8988T (cell line): ENCODE measurements at places on chromosomes 6 and 20.

DNA sequence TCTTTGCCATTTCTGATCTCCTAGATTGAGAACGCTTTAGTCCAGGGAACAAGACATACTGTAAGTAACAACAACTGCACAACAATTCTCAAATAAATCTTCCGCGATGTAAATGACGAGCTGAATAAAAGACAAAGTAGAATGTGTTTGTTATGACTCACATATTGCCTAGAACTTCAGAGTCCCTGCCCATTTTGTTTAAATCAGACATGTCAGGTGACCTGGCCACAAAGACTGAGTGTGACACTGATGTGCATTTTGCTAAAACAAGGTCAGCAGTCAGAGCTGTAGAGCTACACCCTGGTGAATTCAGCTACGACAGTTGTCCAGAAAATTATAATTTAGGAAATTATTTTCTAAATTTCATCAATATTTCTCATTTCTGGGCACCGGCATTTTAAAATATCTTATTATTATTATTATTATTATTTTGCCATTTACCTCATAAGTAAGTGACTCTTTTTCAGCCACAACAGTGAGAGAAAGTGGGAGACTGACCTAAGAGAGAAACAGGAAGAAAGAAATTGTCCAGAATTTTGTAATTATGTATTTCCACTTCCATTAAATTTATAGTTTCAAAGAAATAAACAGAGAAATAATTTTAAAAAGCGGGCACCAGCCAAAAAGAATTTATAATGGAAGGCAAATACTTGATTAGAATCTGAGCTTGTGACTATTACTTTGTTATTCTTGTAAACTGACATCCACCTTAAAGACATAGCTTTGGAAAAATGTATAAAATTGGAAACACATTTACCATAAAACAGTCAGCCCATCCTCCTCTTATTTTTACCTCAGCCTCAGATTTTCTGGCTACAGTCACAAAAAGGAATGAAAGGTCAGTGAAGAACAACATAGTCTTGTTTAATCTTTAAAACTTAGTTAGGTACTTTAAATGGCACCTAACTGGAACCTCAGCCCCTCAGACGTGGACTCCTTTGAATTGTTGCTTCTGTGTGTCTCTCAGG, 157.0 kb upstream of the CITED2 start:
- no peak for DNase-seq

GRCh38 chr20:47276851-47277534, 79.5 kb downstream of the ZMYND8 start:
- no peak for DNase-seq

DNA sequence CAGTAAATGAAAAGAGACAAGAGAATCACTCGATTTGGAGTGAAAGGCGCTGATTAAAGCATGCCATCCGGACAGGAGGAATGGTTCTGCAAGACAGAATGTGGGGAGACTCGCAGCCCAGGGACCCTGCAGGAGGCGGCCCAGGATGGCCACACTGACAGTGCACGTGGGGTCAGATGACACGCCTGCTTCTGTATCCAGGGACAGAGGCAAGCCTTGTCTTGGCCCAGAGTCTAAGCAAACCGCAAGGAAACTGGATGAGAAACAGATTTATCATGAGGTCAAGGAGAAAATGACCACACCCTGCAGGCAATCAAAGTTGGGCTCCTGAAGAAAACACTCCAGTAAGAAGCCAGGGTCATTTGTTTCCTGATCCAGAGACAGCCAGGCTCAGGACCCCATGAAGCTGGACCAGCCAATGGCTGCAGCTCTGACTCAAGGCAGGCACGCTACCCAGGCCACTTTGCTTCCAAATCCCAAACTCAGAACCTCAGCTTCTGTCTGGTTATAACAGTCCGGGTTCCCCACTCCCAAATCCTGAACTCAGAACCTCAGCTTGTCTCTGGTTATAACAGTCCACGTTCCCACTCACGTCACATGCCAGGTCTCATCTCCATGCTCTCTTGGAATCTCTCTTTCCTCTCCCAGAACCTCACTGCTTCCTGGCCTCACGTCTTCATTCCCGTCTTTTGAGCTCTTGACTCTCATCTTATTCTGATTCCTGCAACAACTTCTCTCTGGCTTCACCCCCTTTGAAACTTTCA, 144.9 kb upstream of the THBS2 start:
- no peak for DNase-seq

DNA sequence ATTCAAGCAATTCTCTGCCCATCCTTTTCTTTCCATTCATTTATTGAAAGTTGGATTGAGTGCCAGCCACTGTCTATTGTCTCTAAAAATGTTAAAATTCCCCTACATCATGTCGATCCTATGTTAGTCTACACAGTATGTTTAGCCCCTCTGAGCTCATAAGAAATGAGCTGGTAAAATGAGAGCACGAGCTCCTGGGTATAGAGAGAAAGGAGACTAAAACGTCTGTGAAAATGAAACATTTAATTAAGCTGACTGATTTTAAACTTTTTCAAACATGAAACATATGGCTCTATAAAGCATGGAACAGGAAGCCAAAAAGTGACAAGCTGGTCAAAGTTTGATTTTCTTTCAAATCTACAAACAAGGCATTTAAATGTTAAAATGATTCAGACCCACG, 104.0 kb upstream of the ASF1A start:
- no peak for DNase-seq

DNA sequence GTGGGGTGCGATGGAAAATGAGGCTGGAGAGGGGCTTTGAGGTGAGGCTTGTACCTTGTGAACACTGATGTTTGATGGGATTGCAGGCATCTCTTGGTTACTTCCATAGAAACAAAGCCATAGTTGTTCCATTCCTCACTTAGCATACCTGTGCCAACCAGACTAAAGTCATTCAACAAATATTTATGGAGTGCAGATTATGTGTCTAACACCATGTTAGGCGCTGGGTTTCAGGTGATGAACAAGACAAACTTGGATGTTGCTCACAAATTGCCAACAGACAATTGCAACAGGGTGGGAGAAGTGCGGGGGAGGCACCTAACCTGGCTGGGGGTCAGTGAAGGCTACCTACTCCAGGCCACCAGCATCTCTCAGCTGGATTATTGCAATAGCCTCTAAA, 1.5 kb downstream of the TTPAL start:
- DNase-seq: no peak

DNA sequence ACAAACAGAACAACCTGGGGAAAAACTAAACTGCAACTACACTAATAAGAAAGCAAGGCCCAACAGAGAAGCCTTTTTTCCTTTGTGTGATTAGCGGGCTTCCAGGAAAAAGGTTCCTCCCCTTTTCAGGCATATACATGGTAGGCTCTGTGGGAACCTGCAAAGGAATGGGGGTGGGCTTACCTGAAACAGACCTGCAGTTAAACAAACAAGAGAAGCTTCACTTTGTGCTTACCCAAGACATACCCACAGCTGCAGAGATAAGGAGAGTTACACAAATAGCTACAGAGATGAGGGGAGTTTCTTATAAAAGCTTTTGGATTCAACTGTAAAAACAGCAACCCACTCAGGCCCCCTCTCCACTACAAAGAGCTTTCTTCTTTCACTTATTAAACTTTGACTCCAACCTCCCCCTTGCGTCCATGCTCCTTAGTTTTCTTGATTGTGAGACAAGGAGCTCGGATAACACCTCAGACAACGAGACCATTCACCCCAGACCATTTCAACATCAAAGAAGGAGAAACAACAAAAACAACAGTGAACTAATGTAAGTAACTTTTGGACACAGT, 30.9 kb downstream of the RNF146 start:
- DNase-seq: no peak
